ENCODE measurements at places on chromosomes 1 and 21. TPM values are rescaled to one million over a fixed set of nuclear protein-coding genes. Genes with fewer than 3 reads are reported as not detected.

DNA sequence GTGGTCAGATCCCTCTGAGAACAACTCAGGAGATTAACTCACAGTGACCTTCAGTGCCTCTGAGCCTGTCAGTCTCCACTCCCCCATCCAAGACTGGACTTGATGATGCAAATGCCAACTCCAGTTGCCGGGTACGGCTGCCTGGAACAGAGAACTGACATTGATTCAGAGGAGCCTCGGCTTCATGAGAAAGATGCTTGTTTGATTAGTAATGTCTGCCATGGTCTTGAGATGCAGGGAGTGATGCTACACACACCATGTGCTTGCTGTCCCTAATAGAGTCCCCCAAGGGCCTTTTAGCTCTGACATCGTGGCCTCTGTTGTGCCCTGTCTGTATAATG is 51.8 kb upstream of the LRP8 start:
- no peak overlapping the region for H3K27ac ChIP-seq
- no peak for DNase-seq
- no peaks in the 10 kb centered on the region for H3K36me3 ChIP-seq
- H3K27me3 ChIP-seq, result no peaks in the 10 kb centered on the region

OPRD1 gene
- total RNA-seq, result not detected

PARP1 gene
- 71.1 TPM for total RNA-seq

SLC9C2 gene
- total RNA-seq, result 0.72 TPM

AK5 gene
- total RNA-seq, result 1.7 TPM

BATF3 gene
- total RNA-seq, result 6.5 TPM

Data from kidney (tissue), 22 donors.